ENCODE measurements at places on chromosomes 11 and 22.

DNA sequence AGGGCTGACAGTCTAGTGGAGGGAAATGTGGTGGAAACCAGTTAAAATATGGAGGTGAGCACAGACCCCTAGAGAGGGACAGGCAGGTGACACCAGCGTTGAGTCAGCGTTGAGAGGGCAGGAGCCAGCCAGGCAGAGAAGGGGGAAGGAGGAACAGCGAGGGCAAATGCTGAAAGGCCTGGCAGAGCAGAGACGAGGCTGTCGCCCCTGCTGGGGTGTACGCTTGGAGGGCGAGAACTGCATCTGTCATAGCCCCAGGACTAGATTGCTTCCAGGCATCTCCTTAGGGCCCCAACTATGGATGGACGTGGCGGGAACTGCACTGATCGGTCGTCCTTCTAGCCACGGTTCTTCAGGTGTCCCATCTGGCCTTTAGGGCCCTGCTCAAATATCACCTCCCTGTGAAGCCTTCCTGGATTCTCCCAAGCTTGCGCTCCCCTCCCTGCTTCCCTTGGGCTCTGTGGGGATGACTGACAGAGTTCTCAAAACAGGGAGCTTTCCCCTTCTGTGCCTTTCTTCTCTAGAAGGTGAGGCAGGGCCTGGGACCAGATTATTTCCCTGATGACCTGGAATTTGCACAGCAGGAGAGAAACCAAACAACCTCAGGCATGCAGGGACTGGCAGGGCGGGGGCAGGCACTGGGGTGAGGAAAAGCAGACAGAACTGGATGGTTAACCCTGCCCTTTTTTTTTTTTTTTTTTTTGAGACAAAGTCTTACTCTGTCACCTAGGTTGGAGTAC is 11.1 kb downstream of the SYNGR1 start:
- no peak for DNase-seq

GRCh38 chr11:61777234-61778090 is 14.9 kb downstream of the TMEM258 start:
- no peak for DNase-seq

- no peak for DNase-seq
These were observed 86.1 kb upstream of the BDNF start for GRCh38 chr11:27786331-27786730.

GRCh38 chr11:35271031-35271430 is 132.1 kb downstream of the CD44 start:
- DNase-seq, result no peak

DNA sequence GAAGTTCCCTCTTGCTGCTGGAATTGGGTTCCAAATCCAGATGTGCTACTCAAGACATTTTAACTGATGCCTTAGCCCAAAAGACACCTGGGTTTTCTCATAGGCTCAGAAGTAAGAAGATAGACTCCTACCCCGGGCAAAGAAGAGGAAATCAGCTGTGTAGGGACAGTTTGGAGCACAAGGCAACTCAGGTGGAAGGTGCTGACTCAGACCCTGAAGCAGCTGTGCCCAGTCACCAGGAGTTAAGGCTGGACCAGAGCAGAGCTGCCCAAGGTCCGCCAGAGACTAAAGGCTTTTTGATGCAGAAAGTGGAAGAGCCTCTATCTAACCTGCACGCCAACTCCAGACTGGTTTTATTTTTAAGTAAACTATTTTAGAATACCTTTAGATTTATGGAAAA is 20.6 kb upstream of the RAB1B start:
- DNase-seq, result no peak

DNA sequence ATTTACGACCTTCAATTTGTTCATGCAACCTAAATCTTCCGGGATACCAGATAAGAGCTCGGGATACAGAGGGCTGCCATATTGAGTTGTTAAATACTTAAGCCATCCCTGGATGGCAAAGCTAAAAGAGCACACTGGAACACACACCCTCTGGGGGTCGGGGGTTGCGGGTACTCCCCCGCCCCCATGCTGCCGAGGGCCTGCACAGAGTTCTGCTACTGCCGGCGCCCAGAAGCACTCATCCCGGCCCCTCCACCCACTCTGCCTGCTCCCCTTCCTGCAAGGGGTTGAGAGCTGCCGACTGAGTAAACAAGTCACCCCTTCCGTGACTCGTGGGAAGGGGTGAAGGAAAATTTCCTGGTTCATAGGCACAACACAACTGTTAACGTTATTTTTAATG is 9.3 kb upstream of the MMP13 start:
- DNase-seq, result no peak

DNA sequence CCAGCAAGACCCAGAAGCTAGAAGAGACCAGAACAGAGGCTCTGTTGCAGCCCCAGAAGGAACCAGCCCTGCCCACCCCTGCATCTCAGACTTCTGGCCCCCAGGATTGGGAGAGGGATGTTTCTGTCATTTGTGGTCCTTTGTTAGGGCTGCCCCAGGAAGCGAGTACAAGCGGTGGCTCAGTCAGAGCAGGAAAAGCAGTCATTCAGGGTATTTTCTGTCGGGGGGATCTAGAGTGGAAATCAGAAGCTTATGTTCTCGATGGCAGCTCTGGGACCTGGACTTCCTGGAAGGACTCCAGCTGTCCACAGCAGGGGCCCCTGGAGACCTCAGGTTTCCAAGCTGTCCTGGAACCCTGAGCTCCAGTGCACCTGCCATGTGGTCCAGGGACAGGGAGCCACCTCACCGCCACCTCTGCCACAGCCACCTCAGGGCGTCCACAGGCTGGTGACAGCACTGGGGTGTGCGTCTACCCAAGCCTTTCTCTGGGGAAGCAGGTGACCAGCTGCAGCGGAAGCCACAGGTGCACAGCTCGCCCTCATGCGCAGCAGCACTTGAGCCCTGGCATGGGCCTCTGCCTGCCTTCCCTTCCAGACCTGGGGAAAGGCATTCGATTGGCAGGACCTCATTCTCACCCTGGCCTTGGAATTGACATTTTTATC is 2.6 kb downstream of the KRTAP5-5 start:
- DNase-seq, result no peak

DNA sequence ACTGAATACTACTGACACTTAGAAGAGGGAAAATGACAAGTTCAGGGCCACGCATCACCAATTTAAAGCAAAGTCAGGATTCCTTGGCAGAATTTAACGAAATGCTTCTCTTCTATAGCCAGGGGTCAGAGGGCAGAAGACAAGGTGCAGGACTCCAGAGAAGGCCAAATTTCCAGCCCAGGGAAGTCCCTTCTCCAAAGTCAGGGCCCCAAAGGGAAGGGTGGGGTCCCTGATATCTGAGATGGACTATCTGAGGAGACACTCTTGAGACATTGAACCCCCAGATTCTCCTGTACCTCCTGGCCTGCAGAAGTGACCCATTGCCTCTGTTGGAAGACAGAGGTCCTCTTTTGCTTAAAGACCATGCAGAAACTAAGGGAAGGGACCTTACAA is 91.2 kb downstream of the RPS6KA4 start:
- no peak for DNase-seq

- DNase-seq, result no peak
These were observed 6.0 kb upstream of the SLC35F2 start for GRCh38 chr11:107864591-107864990.

GRCh38 chr11:827146-827896 is 398 bp upstream of the CRACR2B start:
- no peak for DNase-seq

- no peak for DNase-seq
These were observed 12.6 kb downstream of the KCNQ1OT1 start for GRCh38 chr11:2687223-2687530.

DNA sequence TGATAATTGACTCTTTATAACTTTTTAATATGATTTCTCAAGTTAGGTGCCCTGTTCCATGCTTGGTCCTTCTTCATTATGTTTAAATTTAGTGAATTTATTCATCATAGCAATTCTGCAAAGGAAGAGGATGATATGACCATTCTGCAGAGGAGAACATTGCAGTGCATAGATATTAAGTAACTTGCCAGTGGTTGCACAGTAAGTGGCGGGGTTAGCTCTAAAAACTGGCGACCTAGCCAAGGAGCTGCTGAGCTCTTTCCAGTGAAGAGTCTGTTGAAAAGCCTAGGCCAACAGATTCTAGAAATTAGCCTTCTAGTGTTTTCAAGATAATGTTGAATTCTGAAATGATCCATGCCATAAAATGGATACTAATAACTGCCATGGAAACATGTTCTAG is 4.6 kb downstream of the EWSR1 start:
- no peak for DNase-seq

DNA sequence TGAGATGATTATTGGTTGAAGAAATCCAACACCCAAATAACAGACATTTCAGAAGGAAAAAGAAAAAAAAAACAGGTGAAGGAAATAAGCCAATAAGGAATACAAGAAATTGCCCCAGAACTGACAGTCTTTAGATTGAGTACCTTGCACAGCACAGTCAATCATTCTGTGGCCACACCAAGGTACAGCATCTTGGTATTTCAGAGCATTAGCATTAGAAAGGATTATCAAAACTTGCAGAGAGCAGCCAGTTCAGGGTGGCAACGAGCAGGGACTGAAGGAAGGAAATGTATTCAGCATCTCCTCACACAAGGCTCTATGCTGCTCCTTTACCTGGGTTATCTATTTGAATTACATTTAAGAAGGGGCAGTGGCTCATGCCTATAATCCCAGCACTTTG is 2.1 kb downstream of the ADA2 start:
- DNase-seq, result no peak

GRCh38 chr11:64094463-64095260 is 58.9 kb downstream of the FLRT1 start:
- peak; percentile 90 for DNase-seq

DNA sequence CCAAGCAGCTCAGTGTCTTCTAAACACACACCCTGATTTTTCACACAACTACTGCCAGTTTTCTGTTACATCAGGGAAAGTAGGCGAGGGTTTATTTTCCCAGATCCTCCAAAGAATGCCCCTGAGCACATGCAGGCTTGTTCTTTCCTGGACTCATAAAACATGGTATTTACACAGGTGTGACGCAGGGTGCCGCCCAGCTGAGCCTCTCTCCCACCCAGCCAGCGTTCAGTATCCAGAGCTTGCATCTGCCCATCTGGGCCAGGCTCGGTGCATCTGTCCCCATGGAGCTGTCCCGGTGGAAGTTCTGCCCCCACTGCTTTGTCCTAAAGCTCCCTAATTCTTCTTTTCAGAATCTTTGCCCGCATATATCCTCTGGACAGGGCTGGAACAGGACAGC is 44.8 kb upstream of the ISX start:
- DNase-seq, result no peak

DNA sequence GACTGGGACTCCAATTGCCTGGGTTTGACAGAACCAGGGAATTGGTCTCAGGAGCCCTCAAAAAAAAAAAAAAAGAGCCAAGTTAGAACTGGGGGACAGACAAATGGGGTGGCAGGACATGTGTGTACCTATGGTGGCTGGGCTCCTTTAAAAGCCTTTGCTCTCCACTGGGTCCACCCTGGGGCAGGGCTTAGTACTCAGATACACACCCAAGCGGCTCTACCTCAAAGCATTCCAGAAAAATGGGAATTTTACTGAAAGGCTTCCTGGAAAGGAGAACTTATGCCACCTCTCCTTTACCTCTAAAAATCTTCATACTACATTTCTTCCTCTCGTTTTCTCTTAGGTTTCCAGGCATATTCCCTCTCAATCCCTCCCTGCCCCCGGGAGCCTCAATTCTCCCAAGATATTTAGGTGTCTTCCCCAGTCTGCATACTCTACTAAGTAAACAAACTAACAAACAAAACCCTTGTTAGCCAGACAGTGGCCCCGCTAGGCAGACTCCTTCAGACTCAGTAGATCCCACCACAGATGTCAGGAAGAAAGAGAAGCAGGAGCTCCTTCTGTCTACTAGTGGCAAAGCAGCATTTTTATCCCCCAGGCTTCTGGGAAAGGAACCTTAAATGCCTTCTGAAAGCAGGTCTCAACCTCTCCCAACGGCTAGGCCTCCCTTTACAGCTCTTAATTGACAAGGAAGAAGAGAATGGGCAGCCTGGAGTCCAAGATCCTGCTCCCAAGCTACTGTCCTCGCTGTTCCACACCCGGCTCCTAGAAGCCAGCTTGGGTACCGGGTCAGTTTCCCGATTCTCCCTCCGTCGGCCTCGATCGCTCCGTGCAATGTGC is 653 bp downstream of the PCSK7 start:
- peak; percentile 20 for DNase-seq

DNA sequence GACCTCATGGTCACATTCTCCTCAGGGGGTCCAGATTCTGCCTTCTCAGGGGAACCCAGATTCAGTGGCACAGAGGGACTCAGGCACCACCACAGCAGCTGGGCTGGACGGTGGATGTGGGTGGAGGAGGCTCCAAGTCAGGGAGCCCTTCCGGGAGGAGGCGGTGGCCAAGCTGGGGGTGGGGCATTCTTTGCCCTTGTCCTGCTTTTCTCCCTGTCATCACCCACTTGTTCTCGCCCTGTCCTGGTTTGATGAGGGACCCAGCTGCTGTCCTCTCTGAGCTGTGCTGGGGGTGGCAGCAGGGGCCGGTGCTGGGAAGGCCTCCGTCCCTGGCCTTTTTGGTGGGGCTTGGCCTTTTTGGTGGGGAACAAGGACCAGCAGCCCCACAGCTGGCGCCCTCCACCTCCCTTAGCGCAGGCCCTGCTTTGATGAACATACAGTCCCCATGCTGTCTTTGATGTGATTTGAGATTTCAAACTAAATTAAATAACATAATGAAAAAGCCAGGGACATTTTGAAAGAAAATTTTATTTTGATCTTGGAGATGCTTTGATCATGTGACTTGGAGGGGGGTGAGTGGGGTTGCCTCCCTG is 1168.2 kb downstream of the BRD1 start:
- DNase-seq, result no peak

DNA sequence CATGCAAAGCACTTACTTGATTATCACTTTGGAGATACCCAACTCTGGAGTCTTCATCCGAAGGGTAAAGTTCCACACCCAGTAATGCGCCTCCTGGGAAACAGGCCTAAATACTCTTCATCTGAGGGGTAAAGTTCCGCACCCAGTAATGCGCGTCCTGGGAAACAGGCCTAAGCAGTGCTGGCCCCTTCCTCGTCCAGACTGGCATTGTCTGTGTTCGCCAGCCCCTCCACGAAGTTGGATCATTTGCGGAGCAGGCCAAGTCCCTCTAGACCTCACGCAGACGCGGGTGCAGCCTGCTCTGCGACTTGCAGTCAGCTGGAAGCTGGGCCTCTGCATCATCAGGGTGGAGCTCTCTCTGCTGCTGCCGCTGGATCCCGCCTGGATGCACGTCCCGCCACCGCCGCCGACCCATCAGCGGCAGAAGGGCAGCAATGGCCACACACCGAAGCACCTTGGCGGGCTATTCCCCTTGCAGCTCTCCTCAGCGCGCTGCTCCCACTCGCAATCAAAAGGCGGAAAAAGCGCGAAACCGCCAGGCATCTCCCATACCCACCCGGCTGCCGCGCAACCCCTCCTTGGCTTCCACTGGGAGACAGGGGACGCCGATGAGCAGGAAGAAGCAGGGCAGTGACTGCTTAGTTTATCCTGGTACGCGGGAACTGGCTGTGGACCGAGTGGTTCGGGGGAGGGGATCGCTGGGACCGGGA is 34.1 kb upstream of the GLYATL1 start:
- peak; percentile 83 for DNase-seq
